Hypothalamus (tissue), 51 donors: ENCODE measurements at places on chromosomes 2 and 18.

- no peak for DNase-seq
Measured at GRCh38 chr18:22169011-22169888, at the start of gene GATA6. Gene GATA6 (plus strand): TSS chr18:22169589. CDS start chr18:22171145, 1,556 bp downstream.

DNA sequence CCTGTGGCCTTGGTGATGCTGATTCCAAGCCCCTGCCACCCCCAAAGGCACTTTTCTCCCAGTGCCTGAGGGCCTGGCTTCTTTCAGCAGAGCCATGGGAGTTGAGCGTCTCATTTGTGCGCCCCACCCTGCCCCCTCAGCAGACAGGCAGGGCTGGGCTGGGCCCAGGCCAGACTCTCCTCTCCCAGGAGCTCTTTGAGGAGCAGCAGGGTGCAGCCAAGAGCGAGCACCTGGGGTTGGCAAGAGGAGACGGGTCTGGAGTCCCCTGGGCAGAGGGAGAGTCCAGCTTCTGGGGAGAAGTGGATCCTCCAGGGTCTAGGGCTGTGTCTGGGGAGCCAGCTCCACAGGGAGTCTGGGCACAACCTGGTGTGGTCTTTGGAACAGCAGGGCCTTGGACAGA lies 21.2 kb downstream of the NPPC start:
- DNase-seq: no peak

- DNase-seq: no peak
Measured at GRCh38 chr2:30686669-30687068, 120.6 kb downstream of the CAPN13 start.

DNA sequence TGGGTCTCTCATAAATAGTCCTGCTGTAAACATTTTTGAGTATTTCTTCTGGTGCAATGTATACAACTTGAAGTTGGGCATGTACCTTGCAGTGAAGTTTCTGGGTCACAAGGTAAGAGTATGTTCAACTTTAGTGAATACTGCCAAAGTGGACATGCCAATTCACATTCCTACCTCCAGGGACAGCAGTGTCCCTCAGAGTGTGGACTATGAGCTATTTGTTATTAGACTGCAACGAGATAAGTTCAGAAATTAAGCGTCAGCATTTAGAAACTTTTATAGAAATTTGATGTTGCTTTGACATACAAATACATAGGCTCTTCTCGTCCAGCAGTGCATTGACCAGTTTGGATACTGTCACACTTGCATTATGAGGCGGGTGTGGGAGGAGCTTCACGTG lies 7.2 kb upstream of the ACKR3 start:
- no peak for DNase-seq

DNA sequence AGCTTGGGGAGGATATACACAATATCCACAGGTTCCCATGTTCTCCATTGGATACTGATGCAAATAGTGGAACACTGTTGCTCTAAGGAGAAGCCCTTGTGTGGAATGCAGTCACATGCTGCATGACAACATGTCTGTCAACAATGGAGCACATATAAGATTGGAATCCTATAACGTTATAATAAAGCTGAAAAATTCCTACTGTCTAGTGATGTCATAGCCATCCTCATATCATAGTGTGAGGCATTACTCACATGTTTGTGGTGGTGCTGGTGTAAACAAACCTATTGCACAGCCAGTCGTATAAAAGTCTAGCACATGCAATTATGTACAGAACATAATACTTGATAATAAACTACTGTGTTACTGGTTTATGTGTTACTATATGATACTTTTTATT lies 394.7 kb downstream of the FBXO15 start:
- DNase-seq: no peak

DNA sequence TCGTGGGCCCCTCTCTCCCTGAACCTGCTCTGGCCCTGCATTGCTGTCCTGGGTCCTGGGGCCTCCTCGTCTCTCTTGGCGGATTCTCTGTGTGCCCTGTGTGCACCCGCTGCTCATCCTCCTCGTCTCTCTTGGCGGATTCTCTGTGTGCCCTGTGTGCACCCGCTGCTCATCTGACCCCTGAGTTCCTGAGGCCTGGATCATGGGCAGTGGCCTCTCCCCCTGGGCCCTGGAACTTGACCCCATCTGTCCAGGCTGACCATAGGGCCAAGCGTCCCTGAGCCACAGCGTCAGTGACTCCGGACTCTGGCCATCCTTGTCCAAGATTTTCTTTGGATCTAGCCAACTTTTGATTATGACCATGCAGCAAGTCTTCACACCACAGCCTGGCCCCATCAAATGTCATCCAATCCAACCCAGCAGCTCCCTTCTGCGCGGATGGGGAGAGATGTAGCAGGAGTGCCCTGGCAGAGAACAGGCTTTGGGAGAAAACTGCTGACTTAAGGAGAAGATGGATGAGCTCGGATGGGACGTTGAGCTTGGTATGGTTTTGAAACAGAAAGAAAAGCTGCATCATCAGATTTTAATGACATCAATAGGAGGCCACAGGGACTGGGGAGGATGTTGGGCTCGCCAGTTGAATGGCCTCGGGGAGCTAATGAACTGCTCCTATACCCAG lies 455.1 kb upstream of the HS6ST1 start:
- DNase-seq: no peak

GRCh38 chr2:61257446-61257845 lies 95.5 kb downstream of the C2orf74 start:
- DNase-seq: no peak

DNA sequence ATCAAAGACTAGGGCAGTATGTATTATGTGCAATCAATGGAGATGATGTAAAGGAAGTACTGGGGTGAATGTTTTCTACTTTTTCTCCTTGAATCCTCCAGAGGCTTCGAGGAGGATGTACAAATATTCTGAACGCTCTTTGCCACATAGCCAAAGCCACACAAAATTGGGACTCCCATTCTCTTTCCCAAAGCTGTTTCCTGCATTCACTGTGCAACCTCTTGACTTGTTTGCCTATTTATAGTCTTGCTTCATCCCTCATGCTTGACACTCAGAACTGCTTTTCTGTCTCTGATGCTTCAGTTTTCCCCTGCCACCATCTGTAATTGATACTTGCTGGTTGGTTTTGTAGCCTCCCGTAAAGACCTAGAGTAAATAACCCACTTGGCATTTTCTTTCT lies 208.2 kb upstream of the RBMS1 start:
- no peak for DNase-seq

DNA sequence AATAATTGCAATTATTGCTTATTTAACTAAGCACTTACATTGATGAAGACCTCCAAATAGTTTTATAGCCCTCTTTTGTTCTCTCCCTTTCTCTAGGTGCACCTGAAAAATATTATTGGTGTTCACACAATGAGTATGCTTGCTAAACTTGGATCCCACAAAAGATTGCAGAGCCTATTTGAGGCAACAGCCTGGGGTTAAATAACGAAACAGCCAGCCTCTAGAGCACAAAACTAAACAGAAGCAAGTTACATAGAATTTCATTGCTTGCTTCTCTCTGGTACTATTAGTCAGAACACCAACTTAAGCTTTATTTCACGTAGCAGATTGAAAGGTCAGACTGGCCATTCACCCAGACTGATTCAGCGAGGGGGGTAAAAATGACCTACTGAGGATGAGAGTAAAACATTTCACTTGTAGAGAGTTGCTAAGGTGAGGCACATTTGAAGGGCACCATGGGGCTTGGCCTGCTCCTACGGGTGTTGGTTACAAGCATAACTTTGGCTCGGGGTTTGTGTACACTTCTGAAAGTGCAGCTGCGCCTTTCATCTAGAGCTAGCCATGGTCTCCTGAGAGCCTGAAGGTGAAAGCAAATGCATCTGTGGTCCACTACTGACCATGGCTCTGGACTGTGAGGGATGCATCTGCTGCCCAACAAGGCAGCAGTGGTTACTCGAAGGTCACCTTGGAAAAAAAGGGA lies 225.1 kb upstream of the LRRTM1 start:
- DNase-seq: no peak

DNA sequence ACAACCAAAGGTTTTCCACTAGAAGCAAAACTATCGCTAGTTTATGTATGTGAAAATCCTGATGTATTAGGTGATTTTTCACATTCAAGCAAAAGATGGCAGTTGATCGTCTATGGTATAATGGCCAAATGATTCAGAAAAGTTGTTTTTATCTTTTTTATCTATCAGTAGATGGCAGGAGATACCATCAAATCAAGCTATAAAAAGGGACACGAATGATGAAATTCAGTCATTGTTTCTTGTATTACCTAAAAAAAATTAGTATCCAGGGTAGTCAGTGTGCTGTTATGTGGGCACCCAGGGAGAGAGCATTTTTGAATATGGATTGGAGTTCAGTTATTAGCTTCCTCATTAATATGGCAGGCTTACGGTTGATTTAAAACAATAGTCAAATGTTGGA lies 22.9 kb upstream of the CAVIN2 start:
- no peak for DNase-seq

- no peak for DNase-seq
Measured at GRCh38 chr2:230007931-230008707, 60.6 kb downstream of the SLC16A14 start.

DNA sequence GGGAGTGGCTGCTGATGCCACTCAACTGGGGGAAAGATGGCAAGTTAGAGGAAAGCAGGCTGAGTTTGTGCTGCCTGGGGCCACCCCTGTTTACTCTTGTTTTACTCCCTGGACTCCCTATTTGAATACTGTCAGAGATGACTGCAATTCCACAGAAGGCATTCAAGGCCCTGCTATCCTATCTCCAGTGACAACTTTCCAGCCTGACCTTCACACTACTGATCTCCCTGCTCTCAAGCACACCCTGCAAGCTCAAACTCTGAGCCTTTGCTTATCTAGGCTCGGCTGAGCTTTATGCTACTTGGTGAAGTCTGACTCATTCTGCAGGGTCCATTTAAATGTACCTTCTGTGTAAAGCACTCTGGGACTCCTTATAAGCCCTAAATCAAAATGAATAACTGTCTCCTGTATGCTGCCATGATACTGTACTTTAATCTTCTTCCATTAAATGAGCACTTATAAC lies 39.3 kb upstream of the DSG1 start:
- DNase-seq: no peak

GRCh38 chr2:207253666-207254345 lies 88.1 kb upstream of the KLF7 start:
- no peak for DNase-seq

- no peak for DNase-seq
Measured at GRCh38 chr2:107312240-107312639, 426.3 kb upstream of the ST6GAL2 start.

GRCh38 chr2:240252872-240253511 lies 112.5 kb upstream of the OTOS start:
- no peak for DNase-seq

GRCh38 chr18:50162486-50163304 lies 32.3 kb downstream of the MYO5B start:
- DNase-seq: no peak

DNA sequence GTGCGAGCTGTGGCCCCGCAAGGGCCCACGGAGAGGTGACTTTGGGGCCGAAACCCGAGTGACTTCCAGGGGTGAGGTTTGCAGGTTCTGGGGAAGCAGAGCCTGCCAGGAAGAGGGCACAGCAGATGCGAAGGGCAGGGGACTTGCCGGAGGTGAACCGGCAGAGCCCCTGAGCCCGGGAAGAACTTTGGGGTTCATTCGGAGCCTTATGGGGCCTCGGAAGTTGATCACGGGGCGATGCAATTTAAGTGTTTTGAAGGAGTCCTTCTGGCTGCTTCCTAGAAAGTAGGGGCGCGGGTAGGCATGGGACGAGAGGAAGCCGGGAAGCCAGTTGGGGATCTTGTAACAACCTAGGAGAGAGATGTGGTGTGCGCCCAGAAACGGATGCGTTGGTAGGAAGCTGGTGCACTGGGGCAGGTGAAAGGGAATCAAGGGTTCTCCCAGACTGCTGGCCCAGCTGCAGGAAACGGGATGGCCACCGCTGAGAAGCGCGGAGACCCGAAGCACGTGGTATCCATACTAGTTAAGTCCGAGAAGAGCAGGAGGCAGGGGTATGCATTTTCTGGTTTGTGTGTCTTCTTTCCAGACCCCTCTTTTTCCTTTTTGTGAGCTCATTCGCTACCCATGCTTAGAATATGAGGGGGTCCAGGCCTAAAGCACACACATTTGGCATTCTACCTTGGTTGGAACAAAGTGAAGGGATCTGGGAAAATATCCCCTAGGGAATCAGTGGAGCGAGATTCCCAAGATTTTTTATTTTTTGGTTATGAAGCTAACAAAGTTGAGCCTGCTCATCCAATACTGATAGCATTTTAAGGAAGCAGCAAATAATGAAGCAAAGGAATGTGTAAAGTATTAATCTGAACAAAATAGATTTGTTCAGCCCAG lies 758 bp downstream of the SCLY start:
- DNase-seq: no peak

GRCh38 chr2:72781480-72781879 lies 44.4 kb downstream of the EXOC6B start:
- DNase-seq: no peak

DNA sequence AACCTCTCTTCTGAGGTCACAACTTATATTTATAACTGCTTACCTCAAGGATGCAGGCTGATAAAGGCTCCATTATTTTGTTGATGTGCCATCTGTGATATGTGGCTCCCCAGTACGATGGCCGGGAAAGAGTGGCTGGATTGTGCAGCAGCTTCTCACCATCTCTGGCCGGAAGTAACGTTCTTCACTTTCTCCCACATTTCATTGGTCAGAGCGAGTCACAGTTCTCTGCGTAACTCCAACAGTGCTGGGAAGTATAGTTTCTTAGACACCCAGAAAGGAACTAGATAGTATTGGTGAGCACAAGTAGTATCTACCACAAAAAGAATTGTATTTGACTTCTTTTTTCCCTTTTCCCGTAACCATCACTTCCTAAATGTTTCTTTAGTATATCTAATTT lies 28.7 kb downstream of the ZSWIM2 start:
- DNase-seq: no peak

- no peak for DNase-seq
Measured at GRCh38 chr2:236081171-236081570, 87.0 kb downstream of the GBX2 start.

DNA sequence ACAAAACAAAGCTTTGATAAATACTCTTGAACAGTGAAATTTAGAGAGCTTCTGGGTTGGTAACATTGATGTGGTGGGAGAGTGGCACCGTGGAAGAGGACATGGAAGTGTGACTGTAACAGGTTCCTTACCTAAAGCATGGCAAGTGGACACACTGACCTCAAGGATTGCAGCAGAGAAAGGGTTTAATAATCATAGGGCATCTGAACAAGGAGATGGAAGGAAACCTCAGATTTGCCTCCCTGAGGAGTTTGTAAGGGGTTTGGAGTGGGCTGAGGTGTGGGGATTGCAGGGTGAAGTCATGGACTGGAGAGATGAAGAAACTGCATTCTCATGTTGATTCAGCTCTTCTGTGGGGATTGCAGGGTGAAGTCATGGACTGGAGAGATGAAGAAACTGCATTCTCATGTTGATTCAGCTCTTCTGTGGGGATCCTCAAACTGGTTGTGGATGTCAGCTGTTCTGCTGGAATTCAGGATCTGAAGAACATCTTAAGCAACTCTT lies 83.8 kb upstream of the TLK1 start:
- no peak for DNase-seq

- DNase-seq: no peak
Measured at GRCh38 chr18:13051950-13052349, 60.8 kb downstream of the CEP192 start.
